Activated effector memory CD4-positive, alpha-beta T cell treated with Interleukin-2 at 50 U/mL for 16 hours (primary cell): ENCODE measurements at places on chromosomes 1 and 21.

DNA sequence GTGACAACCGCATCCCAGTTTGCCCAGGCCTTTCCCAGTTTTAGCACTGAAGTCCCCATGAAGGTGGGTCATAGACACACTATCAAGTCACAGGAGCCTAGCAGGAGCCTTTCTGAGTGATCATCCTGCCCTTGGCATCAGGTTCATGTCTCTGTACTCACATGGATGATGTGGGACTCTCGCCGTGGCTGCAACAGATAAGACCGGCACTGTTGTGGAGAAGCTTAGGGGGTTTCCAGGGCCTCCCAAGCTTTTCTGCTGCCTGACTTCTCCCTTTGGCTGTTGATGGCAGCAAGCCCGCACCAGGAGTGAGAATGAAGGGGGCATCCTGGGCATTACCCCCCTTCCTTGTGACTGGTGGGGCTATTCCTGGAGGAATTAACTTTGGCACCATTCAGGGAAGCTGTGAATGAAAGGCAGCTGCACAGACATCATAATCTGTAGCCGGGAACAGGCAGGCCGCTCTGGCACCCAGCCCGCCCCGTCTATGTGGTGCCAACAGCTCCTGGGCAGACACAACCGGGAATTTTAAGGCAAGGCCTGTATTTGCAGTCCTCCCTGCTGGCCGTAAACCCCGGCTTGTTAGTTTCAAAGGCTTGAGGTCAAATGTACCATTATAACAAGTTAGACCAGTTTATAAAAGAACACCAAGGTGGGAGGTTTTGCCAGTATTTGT, 148.6 kb downstream of the HUNK start:
- no peak for DNase-seq

- DNase-seq: no peak
Measured at GRCh38 chr21:45630876-45631275, 12.6 kb upstream of the PCBP3 start.

DNA sequence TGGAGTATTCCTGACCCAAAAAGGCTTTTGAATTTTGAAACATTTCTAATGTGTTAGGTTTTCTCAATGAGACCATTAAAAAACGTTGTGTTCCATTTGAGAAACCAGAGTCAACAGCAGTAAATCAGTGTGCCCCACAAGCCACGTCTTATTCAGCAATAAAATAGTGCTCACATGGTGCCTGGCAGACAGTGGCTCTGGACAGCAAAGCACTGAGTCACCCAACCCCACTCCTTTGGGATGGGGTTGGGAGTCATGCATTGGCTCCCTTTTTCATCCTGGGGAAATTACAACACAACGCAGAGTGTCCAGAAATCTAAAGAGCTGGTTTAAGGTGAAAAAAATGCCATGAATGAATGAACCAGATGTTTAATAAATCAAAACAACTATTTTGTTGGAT, 46.5 kb downstream of the KCNJ15 start:
- DNase-seq: no peak

GRCh38 chr21:34916446-34916845, 132.7 kb downstream of the RUNX1 start:
- DNase-seq: no peak

- no peak for DNase-seq
Measured at GRCh38 chr1:47976267-47976666, 20.9 kb downstream of the TRABD2B start.

GRCh38 chr1:21324368-21325141, 34.3 kb upstream of the ECE1 start:
- peak; percentile 37 for DNase-seq

GRCh38 chr1:36287595-36287994, 18.6 kb upstream of the SH3D21 start:
- DNase-seq: no peak

- no peak for DNase-seq
Measured at GRCh38 chr1:164720440-164721227, 161.7 kb downstream of the PBX1 start.

DNA sequence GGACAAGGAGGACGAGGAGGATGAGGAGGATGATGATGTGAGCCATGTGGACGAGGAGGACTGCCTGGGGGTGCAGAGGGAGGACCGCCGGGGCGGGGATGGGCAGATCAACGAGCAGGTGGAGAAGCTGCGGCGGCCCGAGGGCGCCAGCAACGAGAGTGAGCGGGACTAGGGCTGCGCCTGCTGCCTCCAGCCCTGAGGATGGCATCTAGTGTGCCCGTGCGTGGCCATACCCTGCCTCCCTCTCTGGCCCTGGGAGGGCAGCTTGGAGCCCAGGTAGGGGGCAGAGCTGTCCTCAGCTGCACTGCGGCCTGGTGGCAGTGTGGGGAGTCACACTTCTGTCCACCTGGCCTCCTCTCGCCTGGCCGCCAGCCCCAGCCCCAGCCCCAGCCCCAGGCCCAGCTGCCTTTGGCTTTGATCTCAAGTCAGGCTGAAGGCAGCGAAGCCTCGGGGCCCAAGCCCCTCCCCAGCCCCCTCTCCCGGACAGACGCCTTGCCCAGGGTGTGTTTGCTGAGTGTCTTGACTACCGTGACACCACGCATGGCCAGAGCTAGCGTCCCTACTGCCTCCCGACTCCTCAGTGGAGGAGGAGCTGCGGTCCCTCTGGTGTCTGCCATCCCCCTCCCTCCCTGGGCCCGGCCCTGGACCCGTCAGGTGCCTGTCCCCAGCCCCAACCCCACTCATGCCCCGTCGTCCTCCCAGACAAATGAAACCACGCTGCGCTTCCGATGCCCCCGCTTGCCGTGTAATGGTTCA, 155.2 kb downstream of the PEX14 start:
- DNase-seq: no peak

DNA sequence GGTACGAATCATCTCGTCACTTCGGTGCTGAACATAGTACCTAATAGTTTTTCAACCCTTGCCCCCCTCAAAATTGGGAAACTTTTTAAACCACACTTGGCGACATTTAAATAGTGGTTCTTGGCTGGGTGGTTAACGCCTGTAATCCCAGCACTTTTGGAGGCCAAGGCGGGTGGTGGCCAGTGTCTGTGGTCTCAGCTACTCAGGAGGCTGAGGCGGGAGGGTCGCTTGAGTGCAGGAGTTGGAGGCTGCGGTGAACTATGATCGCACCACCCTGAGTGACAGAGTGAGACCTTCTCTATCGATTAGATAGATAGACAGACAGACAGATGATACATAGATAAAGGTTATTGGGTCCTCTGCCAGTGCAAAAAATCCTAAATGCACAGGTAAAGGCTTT, 55.5 kb upstream of the RASAL2 start:
- no peak for DNase-seq

DNA sequence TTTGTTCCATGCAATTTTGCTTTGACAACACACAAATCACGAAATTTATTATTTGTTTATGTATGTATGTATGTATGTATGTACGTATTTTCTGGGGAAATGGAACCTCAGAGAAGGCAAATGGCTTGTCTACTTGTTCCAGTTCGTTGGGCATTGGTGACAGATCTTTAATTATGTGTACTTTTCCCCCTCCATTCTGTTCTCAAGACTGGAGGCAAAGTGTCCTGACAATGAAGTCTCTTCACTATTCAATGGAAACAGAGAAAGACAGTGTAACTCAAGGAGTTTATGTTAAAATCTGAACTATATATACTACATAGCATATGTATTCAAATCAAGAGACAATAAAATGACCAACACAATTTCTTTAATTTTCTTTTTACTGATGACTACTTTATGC, 245.7 kb upstream of the PTBP2 start:
- DNase-seq: no peak

DNA sequence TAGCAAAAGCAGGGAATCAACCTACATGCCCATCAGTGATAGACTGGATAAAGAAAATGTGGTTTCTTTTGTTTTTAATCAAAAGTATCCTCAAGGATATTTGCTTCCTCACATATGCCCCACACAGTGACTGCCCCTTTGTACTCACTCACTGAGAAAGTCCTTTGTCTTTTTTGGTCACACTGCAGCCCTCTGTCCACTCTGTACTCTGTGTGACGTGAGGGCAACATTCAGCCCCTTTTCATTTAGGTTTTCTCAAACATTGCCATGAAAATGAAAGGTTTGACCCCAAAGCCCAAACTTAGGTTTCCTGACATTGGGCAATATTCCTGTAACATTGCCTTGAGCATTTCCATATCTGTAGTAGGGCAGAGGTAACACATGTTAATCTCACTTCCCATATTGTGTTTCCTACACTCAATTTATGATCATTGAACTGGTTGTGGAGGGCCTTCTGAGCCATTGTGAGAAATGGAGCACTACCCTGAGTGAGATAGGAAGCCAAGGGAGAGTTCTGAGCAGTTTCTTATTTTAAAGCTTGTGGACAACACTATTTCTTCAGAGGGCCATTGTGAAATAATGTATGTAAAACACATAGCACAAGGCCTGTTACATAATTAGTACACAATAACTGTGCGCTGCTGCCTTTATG, 501.9 kb upstream of the C1orf87 start:
- no peak for DNase-seq

DNA sequence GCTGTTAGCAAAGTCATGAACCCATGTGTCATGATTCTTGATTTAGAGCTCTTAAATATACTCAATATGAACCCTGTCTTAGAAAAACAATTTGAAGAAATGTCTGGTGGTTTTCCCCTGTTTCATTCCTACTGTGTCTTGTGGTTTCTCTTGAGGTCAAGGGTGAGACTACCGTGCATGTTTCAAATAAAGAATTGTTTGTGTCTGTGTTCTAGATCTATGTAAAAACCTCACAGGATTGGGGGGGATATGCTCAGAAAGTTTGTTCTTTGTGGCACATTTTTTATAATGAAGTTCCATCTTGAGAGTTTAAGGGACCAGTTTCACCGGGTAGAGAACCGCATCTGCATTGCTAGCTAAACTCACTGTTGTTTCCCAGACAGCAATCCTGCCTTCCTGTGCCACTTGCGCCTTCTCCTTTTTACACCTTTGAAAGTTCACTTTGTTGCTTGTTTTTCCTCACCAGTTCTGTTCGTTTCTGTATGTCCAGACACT, 30.9 kb upstream of the CACYBP start:
- no peak for DNase-seq
